ENCODE measurements at places on chromosomes 5 and 9.

- no peak for DNase-seq
Measured at GRCh38 chr9:32875748-32876147, 92.4 kb downstream of the TMEM215 start.

DNA sequence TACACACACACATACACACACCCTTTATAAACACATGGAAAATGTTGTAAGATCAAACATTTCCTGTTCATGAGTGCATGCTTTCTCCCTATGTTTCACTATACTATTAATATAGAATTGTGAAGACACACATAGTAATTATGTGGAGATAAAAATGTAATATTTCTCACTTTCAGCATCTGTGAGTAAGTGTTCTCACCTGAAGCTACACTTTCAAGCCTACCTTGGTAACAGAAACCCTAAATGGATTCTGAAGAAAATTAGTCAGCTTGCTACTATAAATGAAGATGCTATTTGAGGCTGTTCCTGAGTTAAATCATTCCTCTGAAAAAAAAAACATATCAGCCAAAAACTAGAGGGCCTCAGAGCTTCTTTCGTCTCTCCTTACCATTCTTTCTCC is 81.1 kb upstream of the GNA14 start:
- DNase-seq = no peak

- no peak for DNase-seq
Measured at GRCh38 chr9:95732802-95733688, 142.4 kb upstream of the ERCC6L2 start.

DNA sequence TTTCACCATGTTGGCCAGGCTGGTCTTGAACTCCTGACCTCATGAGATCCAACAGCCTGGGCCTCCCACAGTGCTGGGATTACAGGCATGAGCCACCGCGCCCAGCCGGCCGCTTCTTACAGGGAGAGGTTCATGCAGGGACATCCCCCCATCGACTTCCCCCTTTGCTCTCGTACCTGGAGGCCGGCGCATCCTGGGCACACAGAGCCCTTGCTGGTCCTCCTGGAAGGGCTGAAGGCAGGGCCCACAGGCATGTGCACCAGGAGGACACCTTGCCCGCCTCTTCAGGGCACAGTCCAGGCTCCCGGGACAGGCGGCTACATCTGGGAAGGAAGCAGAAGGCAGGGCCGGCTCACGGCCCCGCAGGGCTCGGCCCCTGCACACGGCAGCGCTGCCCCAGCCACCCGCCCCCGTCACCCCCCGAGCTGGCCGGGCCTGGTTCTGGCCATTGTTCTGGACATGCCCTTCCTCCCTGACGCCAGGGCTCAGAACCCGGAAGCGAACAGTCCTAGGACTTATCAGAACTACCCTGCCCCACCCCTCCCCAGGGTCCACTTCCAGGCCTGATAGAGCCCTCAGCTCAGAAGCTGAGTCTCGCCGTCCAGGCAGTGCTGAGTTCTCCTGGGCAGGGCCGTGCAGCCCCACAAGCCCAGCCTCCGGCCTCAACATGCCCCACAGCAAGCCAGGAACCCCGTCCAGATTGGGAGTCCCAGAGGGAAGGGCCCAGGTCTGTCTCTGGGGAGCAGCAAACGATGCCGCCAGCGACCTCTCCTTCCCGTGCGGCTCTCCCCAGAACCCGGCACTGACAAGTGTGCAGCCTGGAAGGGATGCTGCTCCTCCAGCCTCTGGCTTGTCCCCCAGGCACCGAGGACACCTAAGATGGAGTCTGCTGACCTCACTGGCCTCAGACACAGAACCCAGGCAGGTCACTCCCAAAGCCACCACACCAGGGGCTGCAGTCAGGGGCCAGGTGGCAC is 2.9 kb downstream of the NPDC1 start:
- DNase-seq = no peak

- no peak for DNase-seq
Measured at GRCh38 chr9:114777821-114778609, 27.8 kb downstream of the TNFSF15 start.

- DNase-seq = no peak
Measured at GRCh38 chr5:96794757-96795156, 13.0 kb downstream of the ERAP1 start.

GRCh38 chr9:34862043-34862442 is 96.0 kb upstream of the PHF24 start:
- no peak for DNase-seq

GRCh38 chr9:121721058-121721350 is 69.6 kb downstream of the DAB2IP start:
- DNase-seq = no peak

GRCh38 chr5:124474528-124475215 is 271.8 kb downstream of the ZNF608 start:
- no peak for DNase-seq

- no peak for DNase-seq
Measured at GRCh38 chr9:115289757-115290208, 171.8 kb upstream of the TNC start.

- no peak for DNase-seq
Measured at GRCh38 chr5:93894601-93895354, 153.4 kb upstream of the POU5F2 start.

DNA sequence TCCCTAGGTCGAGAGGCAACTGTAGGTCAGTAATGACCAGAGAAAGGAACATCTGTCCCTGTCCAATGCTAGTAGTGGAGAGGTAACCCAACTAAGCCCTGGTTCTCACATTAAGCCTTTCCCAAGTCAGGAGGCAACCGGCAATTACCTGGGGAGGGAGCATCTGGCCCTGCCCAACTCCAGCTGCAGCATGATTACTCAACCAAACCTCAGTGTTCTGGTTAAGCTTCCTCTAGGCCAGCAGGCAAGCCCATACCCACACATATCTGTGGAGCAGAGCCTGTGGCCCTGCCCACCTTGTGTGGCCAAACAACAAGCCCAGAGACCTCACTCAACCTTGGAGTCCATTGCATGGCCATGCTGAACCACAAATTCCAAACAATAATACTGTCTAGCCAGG is 220.8 kb upstream of the SLC24A2 start:
- no peak for DNase-seq

DNA sequence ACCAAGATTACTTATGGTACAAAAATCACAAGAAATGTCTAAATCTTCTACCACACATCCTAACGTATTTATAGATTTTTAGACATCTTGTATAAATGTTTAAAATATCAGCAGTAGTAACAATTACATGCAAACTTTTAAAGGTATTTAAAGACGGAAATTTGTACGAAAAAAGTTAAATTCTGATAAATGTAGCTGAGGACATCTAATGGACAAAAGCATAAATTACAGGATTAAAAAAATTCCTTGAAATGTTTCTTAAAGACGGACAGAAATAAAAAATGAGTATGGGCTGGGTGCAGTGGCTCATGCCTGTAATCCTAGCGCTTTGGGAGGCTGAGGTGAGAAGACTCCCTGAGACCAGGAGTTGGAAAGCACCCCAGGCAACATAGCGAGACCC is 15.8 kb downstream of the ERCC8 start:
- DNase-seq = no peak

GRCh38 chr9:114928671-114929070 is 1.7 kb downstream of the TNFSF8 start:
- DNase-seq = no peak

- peak; percentile 87 for DNase-seq
Measured at GRCh38 chr5:170278611-170279458, 18.7 kb downstream of the LCP2 start.

DNA sequence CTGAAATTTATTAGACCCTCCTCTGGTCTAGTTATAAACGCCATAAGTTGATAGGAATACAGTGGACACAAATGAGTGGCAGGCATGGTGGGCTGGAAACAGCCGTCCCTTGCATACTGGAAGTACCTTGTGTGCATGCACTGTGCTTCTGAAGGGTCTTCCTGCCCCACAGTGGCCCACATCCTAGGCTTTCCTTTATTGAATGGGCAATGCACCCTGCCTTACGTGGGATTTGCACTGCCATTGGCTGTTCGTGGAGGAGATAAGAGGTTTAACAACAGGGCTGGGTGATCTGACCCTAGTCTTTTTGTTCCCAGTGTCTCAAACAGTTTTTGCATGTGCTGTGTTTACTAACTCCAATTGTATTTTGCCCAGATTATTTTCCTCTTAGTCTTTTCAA is 480.8 kb downstream of the GADD45G start:
- no peak for DNase-seq

- DNase-seq = no peak
Measured at GRCh38 chr5:169978714-169979113, 1.6 kb downstream of the INSYN2B start.

GRCh38 chr5:59038798-59039295 is 456.0 kb downstream of the RAB3C start:
- DNase-seq = no peak

- DNase-seq = no peak
Measured at GRCh38 chr5:35030426-35031100, 17.2 kb downstream of the AGXT2 start.

DNA sequence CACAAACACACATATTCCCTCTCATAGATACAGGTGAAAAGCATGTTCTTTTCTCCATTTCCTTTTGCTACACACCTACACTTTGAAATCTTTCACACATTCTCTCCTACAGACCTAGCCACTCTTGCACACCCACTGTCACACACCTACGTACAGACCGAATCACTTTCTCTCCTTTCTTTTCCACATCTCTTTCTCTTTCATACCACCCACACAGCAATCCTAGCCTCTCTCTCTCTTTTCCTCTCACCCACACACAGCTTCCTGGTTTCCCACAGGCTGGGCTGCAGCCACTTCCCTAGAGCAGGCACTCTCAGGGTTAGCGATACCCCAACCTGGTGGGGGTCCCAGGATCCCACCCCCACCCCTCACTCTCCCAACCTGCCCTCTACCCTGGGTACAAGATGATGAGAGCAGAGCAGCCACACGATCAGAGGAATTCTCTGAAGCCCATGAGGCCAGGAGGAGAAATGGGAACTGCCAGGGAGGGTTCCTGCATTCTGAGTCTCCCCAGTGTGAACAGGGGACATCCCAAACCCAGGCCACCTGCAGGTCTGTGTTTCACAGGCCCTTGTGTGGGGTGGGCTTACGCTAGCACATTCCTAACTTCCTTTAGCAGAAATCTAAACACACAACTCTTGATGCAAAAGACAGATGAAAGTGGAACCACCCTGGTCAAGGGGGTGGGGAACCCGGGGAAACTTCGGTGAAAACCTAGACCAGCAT is 17.1 kb upstream of the SYNPO start:
- no peak for DNase-seq

DNA sequence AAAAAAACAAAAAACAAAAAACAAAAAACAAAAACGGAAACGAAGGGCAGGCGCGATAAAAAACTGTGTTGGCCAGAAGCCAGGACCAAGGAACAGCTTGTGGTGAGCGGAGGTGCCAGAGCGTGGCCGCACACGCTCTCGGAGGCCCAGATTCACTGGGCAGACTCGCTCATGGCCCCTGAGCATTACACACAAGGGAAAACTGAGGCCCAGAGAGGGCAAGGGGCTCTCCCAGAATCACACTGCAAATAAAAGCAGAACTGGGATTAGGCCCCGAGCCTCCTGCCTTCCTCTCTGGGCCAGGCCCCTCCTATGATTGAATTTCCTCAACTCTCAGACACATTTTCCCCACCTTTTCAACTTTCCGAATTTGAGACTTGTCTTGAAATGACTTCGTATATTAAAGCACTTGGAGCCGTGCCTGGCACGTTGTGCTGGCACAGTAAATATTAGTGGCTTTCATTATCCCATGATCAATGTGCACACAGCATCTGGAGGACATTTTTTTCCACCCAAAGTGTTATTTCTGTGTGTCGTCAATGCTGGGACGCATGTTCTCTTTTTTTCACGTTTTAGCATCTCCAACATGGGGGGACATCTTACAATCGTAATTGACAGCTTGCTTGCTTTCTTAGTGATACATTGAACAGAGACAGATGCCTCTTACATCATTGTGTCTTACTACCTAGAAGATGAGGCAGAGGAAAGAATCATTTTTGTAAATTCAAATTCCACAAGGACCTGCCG is 7.4 kb downstream of the FIBCD1 start:
- DNase-seq = no peak

DNA sequence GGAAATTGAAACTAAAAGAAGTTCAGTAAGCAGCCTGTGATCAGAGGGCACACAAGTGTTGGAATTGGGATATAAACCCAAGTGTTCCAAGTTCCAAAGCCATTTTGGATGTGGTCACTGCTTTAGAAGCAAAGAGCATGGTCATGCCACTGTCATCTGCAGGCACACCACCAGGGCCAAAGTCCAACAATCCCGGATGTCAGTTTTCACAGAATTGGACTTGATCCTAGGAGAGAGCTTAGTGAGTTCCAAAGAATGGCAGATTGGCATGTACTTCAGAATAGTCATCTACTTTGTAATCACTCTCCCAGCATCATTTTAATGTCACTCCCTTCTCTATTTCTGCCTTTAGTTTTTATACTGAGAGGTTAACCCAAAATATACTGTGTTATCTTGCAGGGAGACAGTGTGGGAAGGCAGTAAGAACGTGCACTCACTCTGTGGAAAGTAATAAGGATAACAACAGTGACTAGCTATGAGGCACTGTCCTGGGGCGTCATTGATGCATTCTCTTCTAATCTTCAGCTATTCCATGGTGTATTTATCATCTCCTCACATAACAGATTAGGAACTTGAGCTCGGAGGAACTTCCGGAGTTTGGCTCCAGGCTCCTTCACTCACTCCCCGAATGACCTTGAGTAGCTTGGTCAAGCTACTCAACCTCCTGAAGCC is 388.0 kb downstream of the ACTL7B start:
- peak; percentile 57 for DNase-seq
